ENCODE measurements at places on chromosomes 3 and 15.

DNA sequence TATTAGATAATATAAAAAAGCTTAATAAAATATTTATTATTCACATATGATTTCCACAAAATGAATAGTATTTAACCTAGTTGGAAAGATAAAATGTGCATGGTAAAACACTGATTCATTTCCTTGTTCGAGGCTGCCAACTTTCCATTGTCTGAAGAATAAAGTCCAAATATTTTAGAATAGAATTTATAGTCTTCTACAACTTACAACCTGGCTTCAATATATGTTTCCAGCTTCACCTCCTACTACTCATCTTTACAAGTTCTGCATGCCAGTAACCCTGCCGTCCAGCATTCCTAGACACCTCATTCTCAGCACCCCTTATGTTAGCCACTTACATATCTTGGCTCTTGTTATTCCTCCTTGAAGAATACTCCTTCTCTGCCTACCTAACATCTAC lies 244.5 kb downstream of the FGF12 start:
- DNase-seq = no peak

DNA sequence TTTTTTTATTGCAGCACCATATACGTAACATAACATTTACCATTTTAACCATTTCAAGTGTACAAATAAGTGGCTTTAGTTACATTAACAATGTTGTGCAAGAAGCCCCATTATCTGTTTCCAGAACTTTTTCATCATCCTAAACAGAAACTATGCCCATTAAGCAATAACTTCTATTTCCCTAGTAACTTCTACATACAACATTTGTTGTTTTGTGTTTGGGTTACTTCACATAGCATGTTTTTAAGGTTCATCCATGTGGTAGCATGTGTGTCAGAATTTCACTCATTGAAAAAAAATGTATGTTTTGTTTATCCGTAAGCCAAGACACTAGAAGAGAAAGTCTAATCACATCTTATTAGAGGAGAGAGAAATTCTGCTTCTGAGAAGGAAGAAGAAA lies 450.5 kb upstream of the PDZRN3 start:
- no peak for DNase-seq

DNA sequence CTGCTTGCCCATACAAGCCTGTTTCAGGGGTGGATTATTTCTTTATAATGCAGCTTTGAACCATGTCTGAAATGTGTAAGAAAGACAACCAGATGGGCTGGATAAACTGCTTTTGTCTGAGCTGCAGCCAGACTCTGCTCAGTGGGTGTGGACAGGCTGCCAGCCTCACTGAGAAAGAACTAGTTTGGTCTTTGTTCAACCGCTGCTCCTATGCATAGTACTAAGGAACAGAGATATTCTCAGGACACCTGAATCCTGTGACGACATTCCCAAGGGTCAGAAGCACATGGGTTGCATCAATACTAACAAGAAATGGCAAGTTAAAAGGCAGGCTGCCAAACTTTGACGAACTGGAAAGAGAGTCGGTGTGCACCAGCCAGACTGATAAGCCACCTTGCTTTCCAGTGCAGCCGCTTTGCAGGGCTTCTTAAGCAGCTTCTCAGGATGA lies 57.2 kb downstream of the PLD1 start:
- peak; percentile 39 for DNase-seq

- no peak for DNase-seq
Observed at GRCh38 chr15:100914876-100915275, 4.3 kb upstream of the LRRK1 start.

GRCh38 chr3:23704298-23704697 lies 101.5 kb upstream of the UBE2E1 start:
- no peak for DNase-seq

DNA sequence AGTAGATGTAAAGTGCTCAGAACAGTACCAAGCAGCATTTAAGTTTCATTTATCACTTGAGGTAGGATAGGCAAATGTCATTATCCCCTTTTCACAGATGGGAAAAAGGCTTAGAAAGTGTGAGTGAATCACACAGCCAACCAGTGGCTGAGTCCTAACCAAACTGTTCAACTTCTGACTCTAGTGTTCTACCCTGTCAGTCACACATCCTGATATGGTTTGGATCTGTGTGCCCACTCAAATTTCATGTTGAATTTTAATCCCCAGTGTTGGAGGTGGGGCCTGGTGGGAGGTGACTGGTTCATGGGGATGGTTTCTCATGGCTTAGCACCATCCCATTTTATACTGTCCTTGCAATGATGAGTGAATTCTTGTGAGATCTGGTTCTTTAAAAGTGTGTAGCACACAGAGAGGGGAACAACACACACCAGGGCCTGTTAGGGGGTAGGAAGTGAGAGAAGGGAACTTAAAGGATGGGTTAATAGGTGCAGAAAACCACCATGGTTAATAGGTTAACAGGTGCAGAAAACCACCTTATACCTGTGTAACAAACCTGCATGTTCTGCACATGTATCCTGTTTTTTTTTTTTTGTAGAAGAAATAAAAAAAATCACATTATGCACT lies 304.7 kb downstream of the SUCLG2 start:
- no peak for DNase-seq

DNA sequence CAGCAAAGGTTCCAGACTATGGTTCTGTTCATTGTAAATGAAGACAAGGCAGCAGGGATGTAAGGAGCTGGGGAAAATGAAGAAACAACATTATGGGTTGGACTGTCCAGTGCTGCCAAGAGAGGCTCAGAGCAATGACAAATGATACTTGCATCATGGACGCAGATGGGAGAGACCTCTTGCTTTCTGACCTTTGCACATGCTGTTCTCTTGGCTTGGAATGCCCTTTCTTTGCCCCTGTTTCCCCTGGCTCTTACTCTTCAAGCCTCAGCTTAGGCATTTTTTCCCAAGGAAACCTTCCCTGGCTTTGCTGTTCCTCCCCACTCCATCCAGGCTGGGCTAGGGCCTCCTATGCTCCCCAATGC lies 59.9 kb upstream of the RAD18 start:
- no peak for DNase-seq

- DNase-seq = no peak
Observed at GRCh38 chr3:7682822-7683229, 818.8 kb upstream of the LMCD1 start.

GRCh38 chr15:67175643-67176071 lies 78.8 kb downstream of the AAGAB start:
- no peak for DNase-seq

DNA sequence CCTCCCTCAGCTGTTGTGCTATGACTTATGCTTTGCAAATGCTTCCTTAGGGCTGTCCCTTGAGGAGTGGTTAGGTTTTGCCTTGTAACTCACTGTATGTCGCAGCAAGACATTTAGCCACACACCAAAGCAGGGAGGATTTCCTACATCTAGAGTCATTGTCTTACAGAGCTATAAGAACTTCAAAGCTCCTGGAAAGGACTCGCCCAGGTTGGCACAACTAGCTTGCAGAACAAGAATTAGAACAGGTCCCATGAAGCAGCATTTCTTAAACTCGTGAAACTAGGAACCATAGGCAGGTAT lies 19.4 kb upstream of the ACAP2 start:
- DNase-seq = no peak

GRCh38 chr3:115709931-115710330 lies 86.6 kb downstream of the GAP43 start:
- DNase-seq = no peak

DNA sequence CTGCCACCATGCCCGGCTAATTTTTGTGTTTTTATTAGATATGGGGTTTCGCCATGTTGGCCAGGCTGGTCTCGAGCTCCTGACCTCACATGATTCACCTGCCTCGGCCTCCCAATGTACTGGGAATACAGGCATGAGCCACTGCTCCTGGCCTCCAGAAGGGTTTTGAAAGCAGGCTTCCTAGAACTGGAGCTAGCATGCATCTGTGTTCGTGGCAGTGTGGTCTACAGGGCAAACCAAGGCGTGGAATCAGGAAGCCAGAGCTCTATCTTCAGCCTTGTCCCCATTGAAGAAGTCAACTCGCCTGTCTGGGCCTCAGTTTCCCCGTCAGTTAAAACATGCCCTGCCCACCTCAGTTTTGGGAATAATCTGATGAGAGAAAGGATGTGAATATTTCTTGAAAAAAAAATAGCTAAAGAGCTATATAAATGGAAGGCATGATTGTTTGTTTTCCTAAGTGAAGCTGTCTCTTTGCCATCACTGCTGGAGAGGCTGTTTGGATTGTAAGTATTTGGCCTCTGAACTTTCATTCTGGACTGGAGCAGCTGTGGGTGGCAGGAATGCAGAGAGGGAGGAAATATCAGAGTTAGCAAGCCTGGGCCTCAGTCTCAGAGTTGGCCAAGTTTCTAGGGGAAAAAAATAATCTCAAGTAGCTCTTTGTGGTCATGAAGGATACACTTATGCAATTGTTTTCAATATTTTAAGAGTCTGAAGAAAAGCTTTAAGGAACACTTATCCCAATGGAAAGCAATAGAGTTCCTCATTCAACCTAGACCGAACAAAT lies 36.5 kb upstream of the UACA start:
- DNase-seq = no peak

- DNase-seq = no peak
Observed at GRCh38 chr3:71621825-71622537, 38.5 kb upstream of the FOXP1 start.

DNA sequence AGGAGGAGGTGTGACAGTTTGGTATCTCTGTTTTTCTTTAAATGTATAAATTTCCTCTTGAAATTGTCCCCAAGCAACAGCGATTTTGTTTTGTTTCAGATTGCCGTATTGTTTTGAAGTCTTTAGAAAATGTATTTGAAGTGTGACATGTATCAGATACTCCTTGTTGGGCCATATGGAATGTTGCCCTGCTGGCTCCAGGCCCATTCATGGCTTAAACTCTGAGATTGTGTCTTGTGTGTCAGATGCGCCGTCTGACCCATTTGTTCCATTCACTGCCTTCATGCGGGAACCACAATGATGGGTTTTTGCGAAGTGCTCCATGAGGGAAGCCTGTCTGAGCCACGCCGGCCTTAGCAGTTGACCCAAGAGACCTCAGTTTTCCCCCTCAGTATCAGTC lies 75.2 kb upstream of the ADAMTSL3 start:
- DNase-seq = no peak

- DNase-seq = no peak
Observed at GRCh38 chr3:16050641-16051467, 123.6 kb upstream of the GALNT15 start.

GRCh38 chr3:112546216-112546759 lies 15.5 kb downstream of the ATG3 start:
- no peak for DNase-seq

GRCh38 chr3:140135461-140135860 lies 200.5 kb downstream of the CLSTN2 start:
- no peak for DNase-seq

- DNase-seq = no peak
Observed at GRCh38 chr15:68475449-68475848, 43.5 kb upstream of the ITGA11 start.

All from WERI-Rb-1 (cell line).